ENCODE measurements at places on chromosomes 6 and 20. TPM values are rescaled to one million over a fixed set of nuclear protein-coding genes. Genes with fewer than 3 reads are reported as not detected.

C6orf58 gene
- total RNA-seq = not detected

STMND1 gene
- total RNA-seq = not detected

ADAT2 gene
- 5.9 TPM for total RNA-seq

GGTLC1 gene
- total RNA-seq = not detected

TCEA2 gene
- total RNA-seq = 17.5 TPM

TMEM170B gene
- 2.5 TPM for total RNA-seq

OTOR gene
- not detected for total RNA-seq

HRH3 gene
- not detected for total RNA-seq

NCOA5 gene
- total RNA-seq = 12.9 TPM

BAG2 gene
- 72.7 TPM for total RNA-seq

RIPOR2 gene
- 4.6 TPM for total RNA-seq

PTGIS gene
- total RNA-seq = 42.8 TPM
